Mesothelial cell of epicardium (in vitro differentiated cells): ENCODE measurements at places on chromosomes 5 and 9.

DNA sequence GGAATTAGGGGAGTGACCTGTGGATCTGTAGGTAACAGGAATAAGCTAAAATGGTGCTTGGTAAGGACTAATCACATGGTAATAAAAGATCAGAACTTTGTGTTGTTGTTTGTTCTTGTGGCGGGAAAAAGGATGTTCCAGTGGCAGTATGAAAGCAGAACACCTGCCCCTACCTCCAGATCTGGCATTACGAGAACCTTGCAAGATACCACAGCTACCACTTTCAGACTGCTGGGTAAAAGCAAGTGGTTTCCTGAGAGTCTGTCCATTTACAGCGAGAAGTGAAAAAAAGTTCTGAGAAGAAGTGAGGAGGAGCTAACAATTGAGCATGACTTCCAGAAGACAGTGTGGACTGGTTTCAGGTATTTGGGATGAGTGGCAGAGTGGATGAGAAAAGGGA lies 252.5 kb downstream of the TLE4 start:
- no peak for DNase-seq

DNA sequence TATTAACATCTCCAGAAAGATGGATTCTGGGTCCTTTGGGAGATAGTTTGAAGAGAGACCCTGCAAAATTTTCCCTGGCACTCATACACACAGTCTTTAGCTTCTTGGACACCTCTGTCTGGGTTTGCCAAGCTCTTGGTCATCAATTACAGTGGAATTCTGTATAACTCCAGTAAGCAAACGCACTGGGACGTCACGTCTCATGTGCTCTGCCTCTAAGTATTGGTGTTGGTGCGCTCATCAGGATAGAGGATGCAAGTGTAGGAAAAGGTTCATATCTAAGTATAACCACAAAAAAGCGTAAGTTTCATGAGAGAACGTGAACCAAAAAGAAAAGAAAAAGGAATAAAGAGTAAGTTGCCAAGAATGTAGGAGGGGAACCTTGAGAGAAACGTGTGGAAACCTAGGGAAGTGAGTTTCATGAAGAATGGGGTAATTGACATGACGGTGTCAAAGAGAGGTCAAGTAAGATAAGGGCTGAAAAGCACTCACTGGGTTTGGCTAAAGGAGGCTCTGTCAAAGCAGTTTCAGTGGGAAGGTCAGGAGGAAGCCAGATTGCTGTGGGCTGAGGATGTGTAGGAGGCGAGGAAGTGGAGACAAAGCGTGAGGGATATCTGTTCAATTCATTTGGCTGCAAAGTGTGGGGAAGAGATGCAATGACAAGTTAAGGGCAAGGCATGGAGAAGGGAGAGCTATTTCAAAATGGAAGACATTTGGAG lies 92.7 kb downstream of the RAD23B start:
- no peak for DNase-seq

- no peak for DNase-seq
These were observed 57.3 kb downstream of the UBE2QL1 start for GRCh38 chr5:6505783-6506557.

- no peak for DNase-seq
These were observed 48.8 kb downstream of the CEMIP2 start for GRCh38 chr9:71719562-71719961.

DNA sequence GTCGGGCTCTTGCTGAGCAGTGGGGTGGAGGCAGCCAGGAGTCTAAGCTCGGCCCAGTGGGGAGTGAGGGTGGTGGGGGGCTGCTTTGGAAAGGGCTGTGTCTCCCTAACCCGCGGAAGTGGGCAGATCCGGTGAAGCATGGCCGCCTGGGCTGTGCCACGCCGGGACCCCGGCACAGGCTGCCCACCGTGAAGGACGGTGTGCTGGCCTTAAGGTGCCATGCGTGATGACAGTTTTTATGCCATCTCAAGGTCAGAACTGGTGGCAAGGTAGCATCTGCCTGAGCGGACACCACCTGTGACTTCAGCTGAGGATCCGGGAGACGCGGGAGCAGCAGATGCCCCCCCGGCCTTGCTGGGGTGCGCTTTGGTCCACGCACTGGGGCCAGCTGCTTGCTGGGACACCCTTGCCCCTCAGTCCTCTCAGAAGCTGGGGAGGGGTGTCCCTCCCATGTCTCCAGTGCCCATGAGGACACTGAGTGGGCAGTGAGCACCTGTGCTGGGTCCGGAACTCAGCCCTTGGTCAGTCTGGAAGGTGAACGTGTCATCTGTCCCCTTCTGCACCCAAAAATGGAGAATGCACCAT lies 53.9 kb downstream of the AHRR start:
- no peak for DNase-seq

- DNase-seq = no peak
These were observed 40.6 kb upstream of the STARD4 start for GRCh38 chr5:111552896-111553295.

DNA sequence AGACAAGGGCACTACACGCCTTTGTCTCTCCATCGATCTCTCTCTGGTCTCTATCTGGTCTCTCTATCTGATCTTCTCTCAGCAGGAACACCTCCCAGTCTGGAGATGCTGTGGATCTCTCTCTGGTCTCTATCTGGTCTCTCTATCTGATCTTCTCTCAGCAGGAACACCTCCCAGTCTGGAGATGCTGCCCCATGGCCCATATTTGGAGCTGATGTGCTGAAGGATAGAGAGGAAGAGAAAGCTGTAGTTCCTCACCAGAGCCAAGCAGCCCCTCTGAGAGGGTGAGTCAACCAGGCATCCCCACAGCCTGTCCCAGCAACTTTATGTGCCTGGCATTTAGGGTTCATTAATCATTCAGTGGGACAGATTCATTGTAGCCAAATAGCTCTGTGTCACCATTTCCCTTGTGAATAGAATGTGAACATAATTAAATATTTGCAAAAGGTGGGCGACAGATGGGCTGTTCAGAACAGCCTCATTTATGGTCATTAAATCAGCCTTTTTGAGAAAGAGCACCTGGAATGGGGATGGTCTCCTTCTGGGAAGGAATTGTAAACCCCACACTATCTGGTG lies 189.3 kb upstream of the MAST4 start:
- no peak for DNase-seq

DNA sequence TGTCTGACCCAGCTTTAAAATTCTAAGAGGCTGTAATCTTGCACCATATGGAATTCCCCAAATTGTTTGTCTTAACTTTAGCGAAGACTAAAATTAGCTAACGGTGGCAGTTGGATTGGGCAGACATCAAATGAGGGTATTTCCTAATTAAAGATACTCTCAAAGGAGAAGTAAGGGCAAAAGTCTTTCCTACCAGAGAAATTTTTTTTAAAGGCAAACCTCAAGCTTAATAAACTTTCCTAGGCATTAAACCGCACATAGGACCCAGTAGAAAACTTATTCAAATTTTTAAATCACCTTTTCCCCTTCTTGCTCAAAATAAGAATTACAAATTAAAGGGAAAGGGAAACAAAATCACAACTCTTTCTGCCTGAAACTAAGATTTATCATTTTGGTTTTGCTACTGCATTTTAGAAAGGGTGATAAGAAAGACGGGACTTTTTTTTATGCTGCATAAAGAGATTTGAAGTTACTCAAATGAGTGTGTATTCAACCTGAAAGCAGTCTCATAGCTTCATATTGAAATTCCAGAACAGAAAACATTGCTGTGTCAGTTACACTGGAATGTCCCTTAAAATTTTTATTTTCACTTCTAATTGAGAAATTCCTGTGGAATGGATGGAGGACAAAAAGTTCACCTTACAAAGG lies 189.1 kb upstream of the PTGER4 start:
- no peak for DNase-seq

- DNase-seq = no peak
These were observed 72.3 kb downstream of the NIPSNAP3B start for GRCh38 chr9:104836235-104836634.

DNA sequence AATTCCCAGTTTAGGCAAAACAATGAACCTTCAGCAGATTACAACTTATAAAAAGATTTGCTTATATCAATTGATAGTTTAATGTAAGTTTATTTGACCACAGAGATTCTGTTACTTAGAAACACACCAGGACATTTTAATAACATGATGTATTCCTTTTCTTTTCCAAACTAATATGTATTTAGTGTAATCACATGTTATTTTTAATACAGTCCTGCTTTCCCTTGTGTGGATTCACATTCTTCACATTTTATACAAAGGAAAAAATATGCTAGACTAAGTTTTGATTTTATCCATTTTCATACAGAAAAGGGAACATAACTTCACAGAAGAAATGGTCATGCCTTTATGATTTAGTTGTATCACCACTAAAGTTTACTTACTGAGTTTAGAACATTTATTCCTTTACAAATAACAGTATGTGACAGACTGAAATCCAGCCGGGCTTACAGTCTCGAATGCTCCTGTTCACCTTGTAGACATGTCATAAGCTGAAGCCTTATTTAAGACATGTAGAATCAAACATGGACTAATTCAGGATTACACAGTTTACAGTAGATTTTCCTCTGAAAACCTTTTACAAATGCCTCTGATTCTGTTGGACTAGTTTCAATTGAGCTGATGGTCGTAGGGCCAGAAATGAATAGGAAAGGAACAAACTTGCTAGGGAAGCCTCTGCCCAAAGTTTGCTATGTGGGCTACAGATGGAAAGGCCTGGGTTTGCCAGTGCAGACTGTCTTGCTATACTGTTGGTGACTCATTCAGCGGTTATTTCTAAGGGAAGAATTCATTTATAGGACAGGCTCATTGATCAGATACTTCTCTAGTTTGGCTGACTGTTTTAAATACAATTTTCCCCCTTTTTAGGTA lies 6.6 kb upstream of the ASPN start:
- DNase-seq = no peak

DNA sequence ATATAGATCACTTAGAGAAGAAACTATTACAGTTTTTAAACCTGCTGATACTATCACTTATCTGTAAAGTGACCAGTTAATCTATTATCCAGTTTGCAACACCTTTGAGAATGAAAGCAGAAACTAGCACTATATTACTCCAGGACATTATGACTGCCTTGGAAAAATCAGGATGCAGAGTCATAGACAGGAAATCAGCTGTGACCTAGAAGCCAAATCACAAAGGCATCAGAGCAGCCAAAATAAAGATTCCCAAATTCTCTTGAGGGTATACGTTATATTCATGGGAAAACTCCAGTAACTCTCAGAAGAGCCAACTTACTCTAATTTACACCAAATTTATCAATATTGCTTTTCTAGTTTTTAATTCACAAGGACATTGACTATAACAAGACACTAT lies 49.9 kb downstream of the CDO1 start:
- DNase-seq = no peak

GRCh38 chr5:5348135-5348534 lies 74.3 kb upstream of the ICE1 start:
- DNase-seq = no peak

DNA sequence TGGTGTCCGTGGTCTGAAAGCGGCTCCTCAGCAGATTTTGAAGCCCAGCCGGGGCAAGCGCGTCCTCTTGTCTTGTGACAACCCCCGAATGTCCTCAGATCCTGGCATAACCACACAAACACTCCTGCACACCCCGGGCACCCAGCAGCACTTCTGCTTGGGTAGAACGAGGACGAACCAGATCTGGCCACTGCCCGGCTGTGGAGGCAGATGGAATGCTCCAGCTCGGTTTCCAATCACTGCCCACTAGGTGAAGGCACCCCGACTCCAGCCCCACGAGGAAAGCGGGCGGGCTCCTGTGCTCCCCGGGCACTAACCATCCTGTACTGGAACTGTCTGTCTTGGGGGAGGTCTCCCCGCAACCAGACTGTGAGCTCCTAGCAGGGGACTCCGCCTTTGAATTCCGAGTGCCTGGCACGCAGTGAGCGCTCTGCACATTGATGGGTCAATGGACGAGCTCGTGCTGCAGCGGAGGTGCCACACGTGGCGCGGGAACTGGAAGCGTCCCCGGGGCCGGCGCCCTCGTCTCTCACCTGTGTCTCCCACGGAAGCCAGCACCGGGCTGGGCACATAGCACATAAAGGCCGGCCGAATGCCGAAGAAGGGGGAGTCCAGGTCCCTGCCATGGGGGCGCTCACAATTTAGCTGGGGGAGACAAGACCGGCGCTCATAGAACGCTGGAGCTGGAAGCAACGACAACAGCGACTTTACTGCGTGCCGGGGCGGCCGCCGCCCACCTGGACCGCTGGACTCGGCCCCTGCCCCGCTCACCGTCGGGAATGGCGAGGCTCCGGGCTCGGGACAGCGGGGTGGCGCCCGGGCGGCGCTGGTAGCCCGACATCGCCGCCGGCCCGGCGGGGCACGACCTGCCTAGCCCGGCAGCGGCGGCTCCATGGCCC lies 608 bp downstream of the ENTR1 start:
- DNase-seq = no peak

GRCh38 chr5:128538250-128539037 lies 399 bp upstream of the FBN2 start:
- peak; percentile 84 for DNase-seq

DNA sequence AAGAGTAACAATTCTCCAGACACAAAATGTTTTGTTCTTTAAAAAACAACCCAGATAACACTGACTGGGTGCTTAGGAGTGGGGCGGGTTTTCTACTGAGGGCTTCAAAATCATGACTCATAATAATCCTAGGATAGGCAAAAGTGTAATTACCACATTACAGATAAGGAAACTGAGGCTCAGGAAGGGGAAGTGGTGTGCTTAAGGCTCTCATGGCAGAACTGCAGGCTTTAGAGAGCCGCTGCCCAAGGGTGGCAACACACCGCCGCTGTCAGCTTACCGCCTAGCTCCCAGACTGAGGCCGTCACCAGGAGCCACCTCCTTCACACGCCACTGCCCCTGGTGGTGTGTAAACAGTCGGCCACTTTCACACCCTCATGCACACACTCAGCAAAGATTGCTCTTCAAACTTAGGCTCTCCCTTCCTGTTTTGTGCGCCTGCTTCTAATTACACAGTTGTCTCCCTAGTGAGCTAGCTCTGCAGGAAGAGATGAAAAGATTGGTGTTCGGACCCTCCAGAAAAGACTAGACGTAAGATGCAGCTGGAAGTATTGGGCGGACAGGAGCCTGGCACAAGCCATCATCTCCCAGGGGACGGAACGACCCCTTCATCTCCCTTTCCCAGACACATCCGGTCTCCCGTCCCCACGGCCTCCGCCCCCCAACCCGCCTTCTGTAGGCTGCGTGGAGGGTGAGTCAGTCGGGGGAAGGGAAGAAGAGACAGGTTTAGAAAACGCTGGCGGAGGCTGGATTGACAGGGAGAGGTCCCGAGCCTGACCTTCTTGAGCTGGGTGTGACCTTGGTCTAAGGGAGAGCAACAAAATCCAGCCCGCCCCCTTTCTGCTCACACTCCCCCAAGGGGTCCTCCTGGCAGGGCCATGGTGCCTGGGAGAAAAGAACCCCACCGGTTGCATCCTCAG lies 162.7 kb downstream of the SYK start:
- DNase-seq = no peak

GRCh38 chr5:116572350-116573278 lies 2.0 kb downstream of the SEMA6A start:
- peak; percentile 27 for DNase-seq

GRCh38 chr5:139294374-139295165 lies 1.0 kb downstream of the MATR3 start:
- DNase-seq = peak; percentile 51

DNA sequence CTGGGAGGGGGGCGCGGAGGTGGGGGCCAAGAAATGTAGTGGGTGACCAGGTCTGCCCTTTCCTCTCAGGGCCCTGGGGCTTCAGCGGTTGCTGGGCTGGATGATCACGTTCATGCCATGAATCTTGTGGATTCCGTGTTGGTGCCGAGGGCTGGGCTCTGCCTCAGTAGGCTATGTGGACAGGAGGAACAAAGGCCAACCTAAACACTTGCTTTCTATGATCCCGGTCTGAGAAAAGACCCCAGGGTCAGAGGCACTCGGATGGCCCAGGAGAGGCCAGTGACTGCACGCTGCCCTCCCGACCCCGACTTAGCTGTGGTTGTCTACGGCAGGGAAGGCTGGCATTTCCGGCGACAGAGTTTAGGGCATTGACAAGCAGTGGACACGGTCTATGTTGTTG lies 26.6 kb downstream of the PHF2 start:
- DNase-seq = peak; percentile 30
